ENCODE measurements at places on chromosomes 4 and X.

DNA sequence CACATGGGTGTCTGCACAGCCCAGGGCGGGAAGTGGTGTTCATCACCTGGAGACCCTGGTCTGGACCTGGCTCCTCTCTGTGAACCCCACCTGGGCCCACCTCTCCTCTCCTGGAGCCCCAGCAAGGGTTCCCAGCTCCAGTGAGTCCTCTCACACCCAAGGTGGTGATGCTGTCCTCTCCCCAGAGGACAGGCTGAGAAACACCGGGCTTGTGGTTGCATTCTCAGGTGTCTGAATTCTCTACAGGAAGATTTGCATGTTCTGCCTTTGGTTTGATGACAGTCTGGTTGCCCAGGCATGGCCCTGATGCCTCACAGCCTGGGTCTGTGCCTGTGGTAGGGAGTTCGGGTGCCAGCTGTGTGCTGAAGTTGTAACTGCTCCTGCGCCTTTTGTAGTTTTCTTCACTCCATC is 3.8 kb downstream of the MAEA start:
- DNase-seq, result no peak

DNA sequence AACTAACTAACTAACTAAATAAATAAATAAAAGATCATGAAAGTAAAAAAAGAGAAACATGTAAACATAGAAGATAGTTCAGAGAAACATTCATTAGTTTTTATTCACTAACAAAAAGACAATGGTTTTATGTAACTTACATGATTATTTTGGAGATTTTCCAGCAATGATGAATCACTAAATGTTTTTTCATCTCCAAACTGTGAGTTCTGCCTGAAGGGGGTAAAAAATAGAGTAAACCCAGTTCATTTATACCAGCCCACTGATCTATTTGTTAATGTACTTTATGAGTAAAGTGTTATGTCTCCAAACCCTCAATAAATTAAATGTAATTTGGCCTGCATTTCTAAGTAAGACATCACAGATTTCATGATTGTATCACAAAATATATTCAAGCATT is 101.1 kb downstream of the ATP8A1 start:
- DNase-seq, result peak; percentile 6

DNA sequence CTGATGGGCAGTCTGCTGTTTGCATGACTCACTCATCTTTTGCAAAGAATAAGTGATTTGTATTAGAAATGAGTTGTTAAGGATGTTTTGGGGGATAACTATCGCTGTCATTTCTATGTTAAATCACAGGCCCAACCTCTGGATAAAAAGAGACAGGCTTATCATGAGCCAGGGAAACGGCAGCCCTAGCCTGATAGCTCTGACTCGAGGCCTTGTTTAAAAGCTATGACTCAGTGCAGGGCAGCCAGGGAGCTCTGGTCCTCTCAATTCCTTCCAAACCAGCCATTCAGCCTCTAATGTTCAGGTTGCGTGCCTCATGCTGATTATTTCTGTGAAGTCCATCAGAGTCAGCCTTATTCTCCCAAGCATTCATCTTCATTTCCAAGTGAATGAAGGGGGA is 305.9 kb upstream of the HAND2 start:
- peak; percentile 5 for DNase-seq

- DNase-seq, result peak; percentile 90
Observed at GRCh38 chr4:158996669-158997074, 106.2 kb upstream of the RAPGEF2 start.

- no peak for DNase-seq
Observed at GRCh38 chr4:6119507-6120020, 80.8 kb downstream of the JAKMIP1 start.

DNA sequence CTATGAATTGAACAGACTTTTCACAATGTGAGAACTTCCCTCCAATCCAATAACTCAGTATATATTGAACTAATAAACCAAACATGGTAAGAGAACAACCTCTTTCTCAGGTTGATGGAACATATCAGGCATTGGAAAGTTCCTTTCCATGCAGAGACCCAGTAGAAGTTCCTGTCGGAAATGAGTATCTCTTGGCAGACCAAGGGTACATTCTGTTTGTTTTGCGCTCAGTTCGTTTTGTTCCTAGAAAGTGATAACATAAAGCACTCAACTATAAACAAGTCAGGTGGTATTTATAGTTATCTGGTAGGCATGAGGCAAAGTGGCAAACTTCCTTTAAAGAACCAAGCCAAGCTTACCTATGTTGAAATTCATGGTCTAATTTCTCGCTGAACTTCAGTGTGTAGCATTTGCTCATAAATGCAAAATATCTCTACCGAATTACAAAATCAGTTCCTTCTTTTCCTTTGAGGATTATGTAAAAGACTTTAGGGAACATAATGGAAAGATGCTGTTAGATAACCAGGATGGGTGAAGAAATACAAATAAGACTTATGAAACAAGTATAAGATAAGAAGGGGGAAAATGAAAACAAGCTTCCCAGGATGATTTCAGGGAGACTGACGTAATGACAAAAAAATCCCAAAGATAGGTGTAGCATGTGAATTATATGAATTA is 120.3 kb downstream of the ARHGAP24 start:
- DNase-seq, result no peak

GRCh38 chr4:4559596-4559995 is 17.7 kb upstream of the STX18 start:
- DNase-seq, result no peak

- DNase-seq, result no peak
Observed at GRCh38 chr4:117383468-117383867, 298.1 kb upstream of the TRAM1L1 start.

GRCh38 chr4:92382128-92382527 is 78.4 kb downstream of the GRID2 start:
- peak; percentile 14 for DNase-seq

DNA sequence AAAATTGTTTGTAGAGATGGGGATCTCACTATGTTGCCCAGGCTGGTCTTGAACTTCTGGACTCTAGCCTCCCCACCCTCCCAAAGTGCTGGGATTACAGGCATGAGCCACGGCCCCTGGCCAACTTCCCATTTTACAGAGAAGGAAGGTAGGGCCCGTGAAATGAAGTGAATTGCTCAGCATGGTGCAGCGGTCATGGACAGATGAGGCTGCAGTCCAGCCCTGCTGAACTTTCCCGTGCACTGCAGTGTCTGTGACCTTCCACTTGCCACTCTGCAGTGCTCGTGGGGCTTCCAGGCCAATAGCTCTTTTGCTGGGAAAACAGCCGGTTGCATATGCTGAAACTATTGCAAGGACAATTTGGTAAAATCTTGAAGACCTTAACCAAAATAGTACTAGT is 454.4 kb upstream of the FAT1 start:
- DNase-seq, result no peak

DNA sequence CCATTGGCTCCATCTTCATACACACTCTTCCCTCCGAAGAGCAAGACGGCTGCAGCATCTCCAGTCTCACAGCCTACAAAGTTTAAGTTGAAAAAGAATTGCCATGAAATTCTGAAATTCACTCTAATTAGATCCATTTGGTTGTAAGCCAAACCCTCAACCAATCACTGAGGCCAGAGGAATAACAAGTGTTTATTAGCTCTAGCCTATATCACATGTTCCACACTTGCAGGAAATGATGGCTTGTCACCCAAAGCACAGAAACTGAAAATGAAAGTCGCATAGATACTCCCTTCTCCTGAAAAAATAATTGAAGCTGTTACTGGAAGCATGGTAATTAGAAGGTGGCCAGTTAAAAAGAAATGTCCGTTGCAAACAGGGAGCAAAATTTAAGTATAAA is 1071.8 kb downstream of the CCSER1 start:
- DNase-seq, result peak; percentile 1

GRCh38 chrX:40468033-40468846 is 112.5 kb upstream of the ATP6AP2 start:
- peak; percentile 8 for DNase-seq

DNA sequence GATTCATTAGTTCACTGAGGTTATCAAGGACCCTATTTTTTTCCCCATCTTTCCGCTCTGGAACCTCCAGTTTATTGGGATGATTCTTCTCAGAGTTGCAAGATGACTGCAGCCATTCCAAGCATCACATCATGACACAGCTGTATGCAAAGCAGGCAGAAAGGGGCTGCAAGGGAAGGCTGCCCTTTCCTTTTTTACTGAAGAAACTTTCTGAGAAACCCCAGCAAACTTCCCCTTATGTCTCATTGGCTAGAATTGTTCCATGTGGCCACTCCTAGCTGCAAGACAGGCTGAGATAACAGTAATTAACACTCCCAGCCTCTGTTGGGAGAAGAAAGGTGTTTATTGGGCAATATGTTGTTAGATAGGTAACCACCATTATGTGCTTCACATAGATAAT is 102.6 kb downstream of the SATL1 start:
- DNase-seq, result no peak

DNA sequence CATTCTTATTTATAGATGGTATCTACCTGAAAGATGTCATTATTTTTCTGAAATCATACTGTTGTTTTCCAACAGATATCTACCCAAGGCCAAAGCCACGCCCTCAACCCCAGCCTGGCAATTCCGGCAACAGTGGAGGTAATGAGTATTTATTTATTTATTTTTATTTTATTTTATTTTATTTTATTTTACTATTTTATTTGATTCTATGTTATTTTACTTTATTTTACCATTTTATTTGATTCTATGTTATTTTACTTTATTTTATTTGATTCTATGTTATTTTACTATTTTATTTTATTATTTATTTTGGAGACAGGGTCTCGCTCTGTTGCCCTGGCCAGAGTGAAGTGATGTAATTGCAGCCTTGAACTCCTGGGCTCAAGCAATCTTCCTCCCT is 37.7 kb downstream of the XG start:
- no peak for DNase-seq

- DNase-seq, result no peak
Observed at GRCh38 chr4:164304861-164305260, 449.1 kb upstream of the SMIM31 start.

DNA sequence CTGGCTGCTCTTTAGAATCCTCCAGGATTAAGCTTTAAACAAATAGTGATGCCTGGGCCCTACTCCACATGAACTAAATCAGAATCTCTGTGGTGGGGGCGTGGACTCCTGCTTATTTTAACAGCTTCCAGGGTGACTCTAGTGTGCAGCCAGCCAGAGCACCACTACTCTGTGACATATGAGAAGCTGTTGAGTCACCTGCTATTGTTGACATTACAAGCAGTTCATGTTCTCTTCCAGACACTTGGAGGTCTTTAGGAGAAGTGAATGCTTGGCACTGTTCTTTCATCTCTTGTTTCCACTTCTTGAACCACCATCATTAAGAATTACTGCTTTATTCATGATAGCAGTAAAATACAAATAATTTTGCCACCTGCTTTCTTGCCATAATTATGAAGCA is 426 bp upstream of the C4orf51 start:
- peak; percentile 90 for DNase-seq

- no peak for DNase-seq
Observed at GRCh38 chr4:37542706-37543105, 143.5 kb downstream of the RELL1 start.

- peak; percentile 72 for DNase-seq
Observed at GRCh38 chrX:87813566-87813965, 296.0 kb downstream of the KLHL4 start.

DNA sequence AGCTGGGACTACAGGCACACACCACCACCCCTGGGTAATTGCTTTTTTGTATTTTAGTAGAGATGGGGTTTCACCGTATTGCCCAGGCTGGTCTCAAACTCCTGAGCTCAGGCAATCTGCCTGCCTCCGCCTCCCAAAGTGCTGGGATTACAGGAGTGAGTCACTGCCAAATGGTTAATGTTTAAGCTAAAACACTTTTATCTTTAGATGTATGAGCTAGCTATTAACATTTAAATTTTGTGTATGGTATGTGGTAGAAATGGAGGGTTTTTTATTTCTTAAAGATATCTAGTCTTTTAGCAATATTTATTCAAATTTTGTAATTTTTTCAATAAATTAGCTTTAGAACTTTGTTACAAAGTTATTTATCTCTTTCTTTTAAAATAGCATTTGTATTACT is 1659.8 kb upstream of the ADGRL3 start:
- no peak for DNase-seq

- DNase-seq, result no peak
Observed at GRCh38 chrX:15319075-15319474, 3.6 kb upstream of the ASB11 start.

GRCh38 chr4:89303177-89303576 is 4.4 kb downstream of the GPRIN3 start:
- DNase-seq, result no peak

GRCh38 chr4:76420762-76421581 is at the start of gene CCDC158:
TSS of gene CCDC158 (minus strand) at chr4:76421141. CDS start at chr4:76403207, 17,934 bp downstream.
- DNase-seq, result no peak

- DNase-seq, result peak; percentile 20
Observed at GRCh38 chrX:25158635-25159034, 142.9 kb upstream of the ARX start.

DNA sequence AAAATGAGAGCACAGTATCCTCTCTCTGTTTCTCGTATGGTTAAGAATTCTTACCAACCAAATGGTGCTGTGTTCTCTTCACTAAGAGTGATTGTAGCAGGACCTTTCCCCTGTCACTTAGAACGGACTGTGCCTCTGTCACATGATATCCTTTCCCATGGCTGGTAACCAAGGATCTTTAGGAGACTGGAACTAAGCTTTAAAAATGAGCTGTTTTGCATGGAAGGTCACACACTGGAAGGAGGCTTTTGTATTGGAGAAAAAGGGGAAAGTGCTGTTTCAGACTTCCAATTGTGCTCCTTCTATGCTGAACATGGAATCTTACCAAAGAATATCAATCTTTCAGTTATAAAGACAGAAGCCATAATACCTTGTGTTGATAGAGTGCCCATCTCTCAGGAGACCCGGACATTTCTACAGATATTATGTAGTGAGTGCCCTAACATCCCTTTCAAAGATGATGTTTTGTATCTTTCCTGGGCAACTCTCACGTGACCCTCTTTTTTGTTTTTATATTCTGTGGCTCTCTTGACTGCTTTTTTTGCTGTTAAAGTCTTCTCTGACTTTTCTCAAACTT is 148.6 kb downstream of the SLC4A4 start:
- no peak for DNase-seq

- no peak for DNase-seq
Observed at GRCh38 chrX:97046867-97047266, 163.2 kb downstream of the RPA4 start.

DNA sequence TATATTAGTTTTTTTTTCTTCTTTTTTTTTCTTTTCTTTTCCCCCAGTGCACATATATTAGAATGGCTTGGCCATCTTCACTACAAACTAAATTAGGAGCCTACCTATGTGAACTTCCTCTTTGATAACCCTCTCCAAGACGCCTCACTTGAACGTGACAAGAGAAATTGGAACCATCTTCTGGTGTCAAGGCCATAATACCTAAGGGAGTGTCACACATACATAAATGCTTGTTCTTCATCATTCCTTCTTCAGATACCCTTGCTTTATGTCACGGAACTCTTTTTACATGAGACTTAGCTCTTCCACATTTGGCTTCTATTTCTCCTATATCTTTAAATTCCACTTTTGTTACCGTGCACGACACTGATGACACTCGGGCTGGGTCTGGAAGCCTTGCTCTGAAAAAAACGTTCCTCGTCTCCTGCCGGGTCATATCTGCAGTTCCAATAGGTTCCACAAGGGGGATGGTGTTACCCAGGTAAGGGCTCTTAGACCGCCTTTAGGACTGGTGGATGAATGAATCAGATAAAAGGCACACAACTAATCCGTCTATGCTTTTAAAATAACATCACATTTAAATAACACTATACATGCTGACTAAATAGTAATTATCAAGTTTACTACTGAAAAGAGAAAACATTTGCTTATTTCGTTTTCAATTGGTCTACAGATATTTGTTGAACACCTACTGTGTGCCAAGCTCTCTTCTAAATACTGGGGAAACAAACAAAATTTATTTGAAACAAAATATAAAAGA is 19.9 kb downstream of the DGAT2L6 start:
- peak; percentile 24 for DNase-seq
